Fibroblast of the conjunctiva (primary cell): ENCODE measurements at places on chromosomes 11 and 22.
A peak's percentile ranks its signal among the peaks of the same experiment; 100 is the strongest.

DNA sequence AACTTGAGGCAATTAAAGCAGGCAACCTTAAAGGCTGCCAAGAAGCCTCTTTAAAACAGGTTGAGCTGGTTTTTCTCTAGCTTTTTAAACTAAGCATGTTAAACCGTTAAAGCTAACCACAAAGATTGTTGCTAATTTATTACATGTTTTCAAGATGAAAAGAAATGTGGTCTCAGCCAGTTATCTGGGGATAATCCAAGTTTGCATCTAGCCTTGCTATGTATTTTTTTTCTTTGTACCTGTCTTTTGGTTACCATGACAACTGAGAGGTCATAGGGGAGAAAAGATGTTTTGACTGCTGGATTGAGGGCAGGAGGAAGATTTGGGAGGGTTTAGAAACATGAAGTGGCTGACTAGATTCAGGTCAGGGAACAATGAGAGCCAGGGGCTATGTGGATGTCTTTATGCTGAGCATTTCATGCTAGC, 19.2 kb upstream of the PGM2L1 start:
- DNase-seq: peak; percentile 20

DNA sequence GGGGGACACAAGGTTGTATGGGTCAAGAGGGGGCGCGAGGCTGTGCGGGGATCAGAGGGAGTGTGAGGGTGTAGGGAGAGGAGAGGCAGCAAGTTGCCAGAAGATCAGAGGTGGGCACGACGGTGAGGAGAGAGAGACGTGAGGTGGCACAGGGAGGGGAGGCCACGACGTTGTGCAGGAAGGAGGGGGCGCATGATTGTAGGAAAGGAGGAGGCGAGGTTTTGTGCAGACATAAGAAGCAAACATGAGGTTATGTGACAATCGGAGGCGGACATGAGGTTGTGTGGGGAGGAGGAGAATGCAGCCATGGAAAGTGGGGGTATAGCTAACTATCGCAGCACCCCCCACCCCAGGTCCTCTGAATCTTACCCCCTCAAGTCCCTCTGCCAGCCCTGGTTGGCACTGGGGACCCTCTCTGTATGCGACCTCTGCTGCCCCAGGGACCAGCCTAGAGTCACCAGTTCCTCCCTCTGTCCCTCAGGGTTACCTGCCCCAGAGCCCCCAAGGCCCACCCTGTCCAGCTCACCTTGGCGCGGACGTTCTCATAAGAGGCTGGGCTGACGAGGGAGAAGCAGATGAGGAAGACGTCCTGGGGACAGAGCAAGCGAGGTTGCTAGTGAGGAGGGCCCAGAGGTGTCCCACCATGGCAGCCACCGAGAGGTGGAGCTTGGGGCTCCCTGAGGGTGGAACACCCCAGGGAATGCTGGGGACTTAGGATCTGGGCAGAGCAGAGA, 12.5 kb downstream of the RAC2 start:
- DNase-seq: no peak

GRCh38 chr11:120116966-120117365, 20.9 kb downstream of the TRIM29 start:
- no peak for DNase-seq

DNA sequence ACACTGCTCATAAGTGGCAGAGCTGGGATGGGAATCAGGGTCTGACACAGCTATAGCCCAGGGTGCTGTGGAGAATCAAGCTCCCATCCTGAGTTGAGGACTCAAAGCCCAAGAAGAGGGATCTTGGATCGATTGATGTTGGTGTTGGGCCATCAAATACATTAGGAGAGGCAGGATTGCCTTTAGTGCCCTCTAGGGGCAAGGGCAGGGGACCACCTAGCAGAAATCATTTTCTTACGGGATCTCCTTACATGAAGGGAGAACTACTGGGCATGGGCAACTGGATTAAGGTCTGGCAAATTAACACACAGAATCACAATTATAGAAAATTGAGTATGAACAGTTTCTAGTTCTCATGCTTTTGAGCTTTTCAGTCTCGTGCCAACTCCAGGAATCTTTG, 24.9 kb upstream of the EMSY start:
- no peak for DNase-seq
